Activated CD4-positive, alpha-beta memory T cell treated with anti-CD3 and anti-CD28 coated beads, Interleukin-2, amount 10 ng/mL, durations not matched to agents 7 days and 5 days (primary cell): ENCODE measurements at places on chromosomes 6 and 20. TPM values are rescaled to one million over a fixed set of nuclear protein-coding genes. Genes with fewer than 3 reads are reported as not detected.

DNA sequence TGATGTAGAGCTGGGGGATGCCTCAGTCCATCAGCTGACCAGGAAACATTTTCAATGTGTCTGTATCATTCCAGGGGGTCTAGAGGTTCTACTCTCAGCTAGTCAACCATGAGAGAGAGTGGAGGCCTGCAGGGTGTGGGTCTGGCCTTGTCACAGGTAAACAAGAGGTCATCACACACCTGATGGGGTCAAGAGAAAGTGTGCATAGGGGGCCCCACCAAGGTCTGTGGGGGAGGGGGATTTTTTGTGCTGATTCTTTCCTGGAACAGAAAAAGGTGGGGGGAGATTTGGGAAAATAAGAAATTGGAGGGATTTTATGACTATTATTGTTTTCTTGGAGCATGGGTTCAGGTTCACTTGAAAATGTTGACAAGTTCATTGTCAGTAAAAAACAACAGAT lies 8.9 kb upstream of the UNC93A start:
- DNase-seq: no peak
- H3K27me3 ChIP-seq: peaks cover 14% of the 10 kb centered on the region
- H3K27ac ChIP-seq: no peak overlapping the region
- no peaks in the 10 kb centered on the region for H3K4me1 ChIP-seq
- no peaks in the 10 kb centered on the region for H3K36me3 ChIP-seq

The HSPA12B gene
- total RNA-seq: 0.08 TPM

GRCh38 chr20:5845681-5846615 lies 95.7 kb downstream of the SHLD1 start:
- H3K27ac ChIP-seq: no peak overlapping the region
- no peak for DNase-seq
- peaks cover 47% of the 10 kb centered on the region for H3K4me1 ChIP-seq
- H3K4me3 ChIP-seq: no peak overlapping the region
- H3K27me3 ChIP-seq: peaks cover 2% of the 10 kb centered on the region
- H3K36me3 ChIP-seq: peaks cover 5% of the 10 kb centered on the region

The TUBB2B gene
- total RNA-seq: not detected

GRCh38 chr6:100155141-100155540 lies 161.1 kb upstream of the MCHR2 start:
- peaks cover 8% of the 10 kb centered on the region for H3K27me3 ChIP-seq
- no peak overlapping the region for H3K4me3 ChIP-seq
- H3K27ac ChIP-seq: no peak overlapping the region
